Activated CD4-positive, alpha-beta T cell treated with anti-CD3 and anti-CD28 coated beads, Interleukin-10, Interleukin-2, amounts not matched to agents 100 ng/mL and 50 ng/mL, durations not matched to agents 16 hours and 8 hours (primary cell): ENCODE measurements at places on chromosomes 2 and 18.

GRCh38 chr18:38256366-38256765 is 690.8 kb upstream of the CELF4 start:
- no peak for DNase-seq

GRCh38 chr18:12841070-12841469 is 43.0 kb downstream of the PTPN2 start:
- DNase-seq, result no peak

DNA sequence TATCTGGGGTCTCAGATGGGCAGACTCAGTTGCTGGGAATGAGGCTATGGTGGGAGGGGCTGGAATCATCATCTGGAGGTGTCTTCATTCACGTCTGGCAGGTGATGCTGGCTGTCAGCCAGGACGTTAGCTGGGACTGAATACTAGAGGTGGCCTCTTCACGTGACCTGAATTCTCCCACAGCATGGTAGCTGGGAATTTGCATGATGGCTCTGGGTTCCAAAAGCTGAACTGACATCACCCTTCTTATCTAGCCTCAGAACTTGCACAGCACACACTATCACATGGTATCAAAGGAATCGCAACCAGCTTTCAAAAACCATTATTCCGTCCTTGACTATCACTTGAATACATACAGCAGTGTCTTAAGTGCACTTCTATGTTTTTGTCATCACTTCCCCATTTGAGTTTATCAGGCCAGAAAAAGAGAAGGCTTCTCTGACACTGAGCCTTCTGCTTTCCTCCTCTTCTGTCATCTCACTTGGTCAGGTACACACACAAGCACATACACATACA is 53.0 kb upstream of the LRP2 start:
- DNase-seq, result no peak

DNA sequence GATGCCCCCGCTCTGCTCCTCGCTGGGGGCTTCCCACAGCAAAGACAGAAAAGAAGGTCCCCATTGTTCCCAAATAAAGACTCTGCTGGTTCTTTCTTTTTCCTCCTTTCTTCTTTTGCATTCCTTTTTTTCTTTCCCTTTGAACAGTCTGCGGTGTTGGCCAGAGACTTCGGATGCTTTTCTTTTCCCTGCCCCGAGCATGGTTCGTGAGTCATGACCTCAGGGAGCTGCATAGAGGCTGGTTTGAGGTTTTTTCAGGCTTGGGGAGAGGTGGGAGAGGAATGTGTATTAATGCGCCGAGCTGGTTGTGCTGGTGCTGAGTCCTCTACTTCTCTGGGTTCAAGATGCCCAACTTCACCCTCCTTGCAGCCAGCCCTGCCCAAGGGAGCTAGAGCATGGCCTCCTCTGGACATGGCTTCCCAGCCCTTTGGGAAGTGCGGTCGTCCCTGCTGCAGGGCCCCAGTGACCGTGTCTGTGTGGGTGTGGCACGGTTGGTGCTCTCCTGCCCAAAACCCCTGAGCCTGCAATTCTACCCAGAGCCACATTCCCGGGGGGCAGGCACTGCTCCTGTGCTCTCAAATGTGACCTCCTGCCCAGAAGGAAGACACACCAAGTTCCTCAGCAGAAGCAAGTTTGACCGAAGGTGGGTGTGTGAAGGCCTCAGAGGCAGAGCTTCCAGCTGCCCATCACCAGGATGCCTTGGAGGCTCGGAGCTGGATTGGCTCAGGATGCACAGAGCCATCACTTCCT is 9.0 kb upstream of the ARHGEF4 start:
- no peak for DNase-seq

GRCh38 chr2:207473049-207473930 is 56.5 kb upstream of the CREB1 start:
- peak; percentile 73 for DNase-seq

DNA sequence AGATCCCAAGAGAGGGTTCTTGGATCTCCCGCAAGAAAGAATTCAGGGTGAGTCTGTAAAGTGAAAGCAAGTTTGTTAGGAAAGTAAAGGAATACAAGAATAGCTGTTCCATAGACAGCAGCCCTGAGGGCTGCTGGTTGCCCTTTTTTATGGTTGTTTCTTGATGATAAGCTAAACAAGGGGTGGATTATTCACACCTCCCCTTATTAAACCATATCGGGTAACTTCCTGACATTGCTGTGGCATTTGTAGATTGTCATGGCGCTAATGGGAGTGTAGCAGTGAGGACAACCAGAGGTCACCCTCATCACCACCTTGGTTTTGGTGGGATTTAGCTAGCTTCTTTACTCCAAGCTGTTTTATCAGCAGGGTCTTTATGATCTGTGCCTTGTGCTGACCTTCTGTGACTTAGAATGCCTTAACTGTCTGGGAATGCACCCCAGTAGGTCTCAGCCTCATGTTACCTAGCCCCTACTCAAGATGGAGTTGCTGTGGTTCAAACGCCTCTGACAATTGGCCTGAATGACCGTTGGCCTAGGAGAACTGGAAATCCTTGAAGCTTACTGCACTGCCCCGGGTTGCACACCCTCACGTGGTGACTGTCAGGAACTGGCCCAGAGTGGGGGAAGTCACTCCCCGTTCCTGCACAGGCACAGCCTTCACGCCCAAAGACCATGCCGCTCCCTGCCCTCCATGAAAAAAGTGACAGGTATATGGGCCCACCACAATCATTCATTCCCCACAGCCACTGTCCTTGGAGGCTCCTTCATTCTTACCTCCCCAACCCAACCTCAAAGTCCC is 136.9 kb downstream of the SEPTIN10 start:
- DNase-seq, result no peak

DNA sequence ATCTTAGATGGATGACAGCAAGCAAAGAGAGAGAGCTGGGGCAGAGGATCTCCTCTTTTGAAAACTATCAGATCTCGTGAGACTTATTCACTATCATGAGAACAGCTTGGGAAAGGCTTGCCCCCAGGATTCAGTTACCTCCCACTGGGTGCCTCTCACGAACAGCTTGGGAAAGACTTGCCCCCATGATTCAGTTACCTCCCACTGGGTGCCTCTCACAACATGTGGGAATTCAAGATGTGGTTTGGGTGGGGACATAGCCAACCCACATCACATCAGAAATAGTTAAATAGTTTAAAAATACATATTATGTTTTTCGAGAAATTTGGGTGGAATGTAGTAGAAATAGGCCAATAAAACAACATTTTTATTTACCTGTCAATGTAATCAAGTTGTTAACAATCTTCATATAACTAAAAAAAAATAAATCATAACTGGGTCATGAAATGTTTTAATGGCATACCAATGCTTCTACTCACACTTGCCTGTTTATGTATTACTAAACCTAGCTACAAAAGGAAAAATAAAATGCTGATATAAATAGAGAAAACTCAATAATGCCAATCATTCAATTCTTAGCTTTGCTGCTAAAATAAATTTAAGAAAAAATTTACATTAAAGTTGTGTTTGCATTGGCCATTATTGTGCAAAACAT is 608.9 kb downstream of the SUCLG1 start:
- DNase-seq, result no peak

GRCh38 chr2:113078350-113078839 is 10.6 kb downstream of the IL1F10 start:
- no peak for DNase-seq

- DNase-seq, result peak; percentile 18
These were observed 5.2 kb downstream of the ZRANB3 start for GRCh38 chr2:135525786-135526185.

DNA sequence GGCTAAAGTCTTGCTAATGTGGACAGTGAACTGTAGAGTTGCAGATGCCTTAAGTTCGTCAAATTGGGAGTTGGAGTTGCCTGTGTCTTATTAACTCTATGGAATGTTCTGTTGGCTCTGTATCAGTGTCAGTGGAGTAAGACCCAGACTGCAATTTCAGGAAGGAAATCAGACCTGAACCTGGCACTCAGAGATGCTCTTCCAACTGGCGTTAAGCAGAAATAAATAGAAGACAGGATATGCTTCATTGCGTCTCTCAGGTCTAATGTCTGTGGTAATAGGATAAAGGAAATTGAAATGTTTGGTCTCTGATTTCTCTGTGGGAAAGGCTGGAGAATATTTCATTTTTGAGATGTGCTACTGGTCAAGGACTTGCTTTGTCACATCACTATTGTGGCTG is 846.7 kb upstream of the ID2 start:
- DNase-seq, result no peak

DNA sequence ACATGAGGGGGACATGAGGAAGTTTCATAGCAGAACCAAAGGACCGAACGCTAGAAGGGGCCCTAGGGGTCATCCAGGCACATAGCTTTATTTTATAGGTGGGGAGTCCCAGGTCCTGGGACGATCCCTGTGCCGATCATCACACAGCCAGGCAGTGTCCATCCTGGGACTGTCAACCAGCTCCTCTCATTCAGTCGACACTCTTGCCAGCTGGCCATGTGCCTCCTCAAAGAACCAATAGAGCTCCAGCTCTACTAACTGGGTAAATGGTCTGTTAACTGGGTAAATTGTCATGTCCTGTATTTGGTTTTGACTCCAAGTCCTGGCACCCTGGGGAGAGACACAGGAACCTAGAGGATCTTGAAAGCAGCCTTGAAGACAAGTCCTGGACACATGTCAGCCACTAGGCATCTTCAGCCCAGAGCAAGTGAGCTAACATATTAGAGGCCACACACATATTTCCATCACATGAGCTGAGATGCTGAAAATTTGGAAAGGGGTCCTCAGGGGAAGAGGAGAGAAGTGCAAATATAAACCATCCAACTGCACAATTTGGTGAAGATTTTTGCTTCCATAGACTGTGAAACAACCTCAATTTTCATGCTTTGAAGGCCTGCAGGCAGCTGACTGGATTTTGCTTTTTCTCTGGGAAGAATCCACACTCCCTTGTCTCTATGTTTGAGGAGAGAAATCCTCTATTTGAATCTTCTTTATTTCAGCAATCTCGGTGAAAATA is 361.1 kb upstream of the SLC14A2 start:
- DNase-seq, result no peak

DNA sequence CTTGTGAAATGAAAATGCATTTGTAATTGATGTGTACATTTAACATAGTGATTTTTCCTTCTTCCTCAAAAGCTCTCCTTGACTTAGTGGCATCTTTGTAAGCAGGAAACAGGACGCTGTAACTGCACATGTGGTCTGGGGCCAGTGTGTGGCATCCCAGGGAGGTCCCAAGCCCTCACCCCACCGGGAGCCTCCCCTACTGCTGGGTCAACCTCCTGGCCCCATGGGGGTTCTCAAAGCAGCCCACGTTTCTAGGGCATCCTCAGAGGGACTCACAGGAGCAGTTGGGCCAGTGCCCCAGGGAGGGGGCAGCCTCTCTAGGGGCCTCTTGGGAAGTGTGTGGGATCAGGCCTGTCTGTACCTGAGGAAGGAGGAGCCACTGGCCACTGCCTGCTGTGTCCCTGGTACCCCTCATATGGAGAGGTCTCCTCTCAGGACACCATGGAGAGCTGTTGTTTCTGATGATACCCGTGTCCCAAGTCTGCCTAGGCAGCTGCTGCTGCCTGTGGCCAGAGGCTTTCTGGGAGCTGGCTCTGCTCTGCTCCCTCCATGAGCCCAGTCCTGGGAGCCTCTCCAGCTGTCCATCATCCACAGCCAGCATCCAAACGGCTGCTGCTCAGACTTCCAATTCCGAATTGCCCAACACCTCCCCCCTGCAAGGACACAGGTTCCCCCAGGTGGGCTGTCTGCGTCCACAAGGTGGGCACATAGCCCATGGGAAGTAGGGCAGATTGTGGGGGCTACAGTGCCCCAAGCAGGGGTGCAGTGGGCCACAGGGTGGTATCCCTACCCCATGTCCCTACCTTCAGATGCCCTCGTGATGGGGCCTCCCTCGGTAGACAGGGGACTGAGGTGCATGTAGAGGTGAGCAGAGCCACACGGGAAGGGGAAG is 13.4 kb downstream of the ARHGEF4 start:
- no peak for DNase-seq

DNA sequence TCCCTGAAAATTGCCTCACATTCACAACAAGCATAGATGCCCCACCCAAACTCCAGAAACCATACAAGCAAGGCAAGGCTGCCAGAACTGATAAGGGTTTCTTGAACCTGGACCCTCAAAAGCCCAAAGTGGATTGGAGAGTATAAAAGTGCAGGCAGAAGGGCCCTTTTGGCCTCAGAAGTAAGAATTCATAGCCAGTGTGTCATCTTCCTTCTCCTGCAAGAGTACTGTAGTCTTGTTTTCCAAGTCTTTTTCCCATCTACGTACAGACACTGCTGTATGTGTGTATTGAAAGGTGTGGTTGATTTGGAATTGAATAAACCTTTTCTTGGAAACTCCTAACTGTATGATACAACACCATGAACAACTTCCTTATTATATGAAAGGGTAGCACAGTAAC is 46.8 kb downstream of the ZC3H15 start:
- no peak for DNase-seq

- no peak for DNase-seq
These were observed 2.2 kb upstream of the POLR2D start for GRCh38 chr2:127860130-127860529.

DNA sequence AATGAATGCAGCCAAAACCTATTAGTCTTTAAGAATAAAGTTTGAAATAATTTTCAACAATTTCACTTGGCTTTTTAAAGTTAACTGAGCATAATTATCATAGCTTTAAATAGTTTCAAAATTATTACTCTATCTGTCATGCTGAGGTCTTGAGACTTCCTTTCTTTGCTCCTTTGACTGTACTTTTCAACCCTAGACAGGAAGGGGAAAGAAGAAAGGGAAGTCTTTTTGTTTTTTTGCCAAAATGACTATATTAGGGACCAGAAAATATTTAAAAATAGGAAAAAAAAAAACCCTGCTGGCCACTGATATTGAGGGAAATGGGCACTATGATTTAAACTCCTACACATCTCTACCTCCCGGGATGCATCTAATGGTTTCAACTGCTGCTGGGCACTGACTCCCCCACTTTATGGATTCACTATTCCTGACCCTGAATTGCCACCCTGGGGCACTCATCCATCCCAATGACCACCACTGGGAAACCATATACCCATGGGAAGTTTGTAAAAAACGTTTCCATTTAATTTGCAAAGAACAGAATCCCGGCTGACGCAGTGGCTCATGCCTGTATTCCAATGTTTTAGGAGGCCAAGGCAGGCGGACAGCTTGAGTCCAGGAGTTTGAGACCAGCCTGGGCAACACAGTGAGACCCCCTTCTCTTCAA is 50.5 kb downstream of the GAREM1 start:
- no peak for DNase-seq

DNA sequence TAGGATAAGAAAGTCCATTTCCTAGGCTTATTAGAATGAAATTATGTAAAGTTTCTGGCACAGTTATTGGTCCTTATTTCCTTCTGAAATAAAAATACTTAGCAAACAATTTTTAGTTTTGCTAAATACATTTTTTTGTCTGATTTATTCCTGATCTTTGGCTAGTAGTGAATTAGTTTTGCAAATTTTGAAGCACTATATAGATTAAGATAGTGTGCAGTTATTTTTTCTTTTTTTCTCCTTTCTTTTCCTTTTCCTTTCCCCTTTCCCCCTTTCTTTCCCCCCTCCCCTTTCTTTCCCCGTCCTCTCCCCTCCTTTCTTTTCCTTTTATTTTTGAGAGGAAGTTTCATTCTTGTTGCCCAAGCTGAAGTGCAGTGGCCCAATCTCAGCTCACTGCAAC is 59.7 kb downstream of the BIRC6 start:
- no peak for DNase-seq

- DNase-seq, result no peak
These were observed 25.0 kb upstream of the FAHD2A start for GRCh38 chr2:95377216-95378123.
